ENCODE measurements at places on chromosomes 6 and 20.
A peak's percentile ranks its signal among the peaks of the same experiment; 100 is the strongest.

DNA sequence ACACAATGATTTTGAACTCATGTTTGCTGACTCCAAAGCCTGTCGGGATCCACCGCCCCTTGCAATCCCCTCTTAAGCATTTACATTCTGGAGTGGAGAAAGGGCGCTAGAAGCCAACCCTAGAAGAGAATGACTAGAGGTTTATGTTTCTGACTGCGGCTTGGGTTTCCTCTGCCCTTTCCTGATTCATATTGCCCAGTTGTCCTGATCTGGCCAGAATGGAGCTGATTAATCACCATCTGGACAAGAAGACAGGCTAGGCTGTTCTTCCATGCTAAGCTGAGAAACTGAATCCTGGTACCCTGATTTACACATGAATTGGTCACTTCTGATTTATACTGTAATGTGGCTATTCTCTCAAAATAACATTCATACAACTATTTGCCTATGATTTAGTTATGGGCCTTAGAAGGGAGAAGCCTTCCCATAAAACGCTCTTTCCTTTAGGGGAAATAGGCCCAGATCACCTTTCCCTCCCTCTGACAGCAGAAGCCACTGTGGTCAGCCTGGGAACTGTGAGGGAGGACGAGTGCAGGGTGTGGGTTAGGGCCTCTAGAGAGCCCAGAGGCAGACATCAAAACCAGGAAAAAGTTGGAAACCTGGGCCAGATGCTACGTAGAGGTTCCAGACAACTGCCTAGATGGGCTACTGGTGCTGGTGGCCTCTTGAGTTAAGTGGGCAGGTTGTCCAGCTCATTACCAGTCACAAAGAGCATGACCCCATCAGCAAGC lies 199.2 kb upstream of the PRDM1 start:
- no peak for DNase-seq

DNA sequence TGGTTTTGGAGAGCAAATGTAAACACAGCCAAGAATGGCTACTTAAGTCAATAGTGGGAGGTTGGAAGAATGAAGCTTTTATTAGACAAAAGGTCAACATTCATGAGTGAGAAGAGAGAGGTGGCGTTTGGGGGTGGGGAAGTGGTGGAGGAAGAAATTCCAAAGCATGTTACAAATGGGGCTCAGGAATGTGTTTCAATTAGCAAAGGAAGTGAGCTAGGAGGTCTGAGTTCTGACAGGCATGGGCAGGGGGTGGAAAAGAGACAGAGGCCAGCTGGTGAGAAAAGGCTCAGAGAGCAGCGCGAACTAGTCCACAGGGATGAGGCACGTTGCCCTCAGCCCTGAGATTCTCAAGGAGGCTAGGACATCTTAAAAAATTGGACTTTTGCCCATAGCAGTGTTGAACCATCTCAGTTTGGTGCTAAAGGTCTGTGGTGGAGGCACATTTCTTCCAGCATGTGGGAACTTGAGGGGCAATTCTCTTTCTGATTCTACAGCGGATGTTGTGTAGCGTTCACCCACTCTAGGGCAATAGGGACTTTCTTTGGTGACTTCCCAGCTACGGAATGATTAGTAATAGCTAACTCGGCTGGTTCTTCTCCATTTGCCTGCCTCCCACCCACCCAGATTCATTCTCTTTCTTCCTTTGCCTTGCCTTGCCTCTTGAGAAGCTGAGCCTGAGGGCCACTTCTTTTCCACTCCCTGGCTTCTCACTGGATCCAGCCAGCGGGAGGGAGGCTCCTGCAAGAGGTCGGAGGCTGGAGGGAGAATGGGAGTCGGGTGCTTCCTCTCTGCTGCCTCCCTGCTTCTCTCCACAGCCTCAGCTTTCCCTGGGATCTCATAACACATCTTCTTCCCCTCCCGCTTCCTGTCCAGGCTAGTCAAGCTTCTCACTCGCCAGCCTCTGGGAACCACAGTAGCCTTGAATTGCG lies 45.1 kb upstream of the NEDD9 start:
- no peak for DNase-seq

DNA sequence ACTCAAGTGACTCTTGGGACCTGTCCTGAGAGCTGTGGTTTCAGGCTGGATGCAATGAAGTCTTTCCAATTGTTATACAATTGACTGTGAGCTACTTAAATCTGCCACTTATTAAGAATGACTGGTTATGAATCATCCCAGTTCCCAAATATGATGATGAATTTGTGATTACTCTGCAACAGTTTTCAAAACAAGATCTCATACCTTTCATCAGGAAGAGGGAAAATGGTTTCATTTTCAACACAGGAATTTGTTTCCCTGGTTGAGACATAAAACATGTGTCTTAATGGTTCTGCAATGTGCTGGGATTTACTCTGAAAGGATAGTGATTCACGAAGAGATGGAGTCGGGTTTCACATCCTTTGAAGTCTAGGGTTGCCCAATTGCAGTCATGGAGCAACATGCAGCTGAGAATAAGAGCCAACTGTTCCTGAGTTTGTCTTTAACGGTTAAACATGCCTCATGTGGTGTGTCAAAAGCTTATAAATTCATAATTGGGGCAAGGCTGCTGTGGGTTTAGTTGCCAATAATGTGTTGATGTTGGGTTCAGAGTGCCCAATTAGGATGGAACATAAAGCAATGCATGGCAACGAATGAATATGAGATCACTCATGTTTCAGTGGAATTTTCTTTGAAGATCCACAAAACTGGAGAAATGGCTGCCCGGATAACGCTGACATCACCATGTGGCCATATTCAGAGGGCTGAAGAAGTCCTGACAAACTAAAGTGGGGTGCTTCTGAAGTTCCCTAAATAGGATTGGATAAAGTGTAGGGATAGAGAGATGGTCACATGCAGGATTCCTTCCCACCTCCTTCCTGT lies 41.0 kb downstream of the CYP24A1 start:
- no peak for DNase-seq

DNA sequence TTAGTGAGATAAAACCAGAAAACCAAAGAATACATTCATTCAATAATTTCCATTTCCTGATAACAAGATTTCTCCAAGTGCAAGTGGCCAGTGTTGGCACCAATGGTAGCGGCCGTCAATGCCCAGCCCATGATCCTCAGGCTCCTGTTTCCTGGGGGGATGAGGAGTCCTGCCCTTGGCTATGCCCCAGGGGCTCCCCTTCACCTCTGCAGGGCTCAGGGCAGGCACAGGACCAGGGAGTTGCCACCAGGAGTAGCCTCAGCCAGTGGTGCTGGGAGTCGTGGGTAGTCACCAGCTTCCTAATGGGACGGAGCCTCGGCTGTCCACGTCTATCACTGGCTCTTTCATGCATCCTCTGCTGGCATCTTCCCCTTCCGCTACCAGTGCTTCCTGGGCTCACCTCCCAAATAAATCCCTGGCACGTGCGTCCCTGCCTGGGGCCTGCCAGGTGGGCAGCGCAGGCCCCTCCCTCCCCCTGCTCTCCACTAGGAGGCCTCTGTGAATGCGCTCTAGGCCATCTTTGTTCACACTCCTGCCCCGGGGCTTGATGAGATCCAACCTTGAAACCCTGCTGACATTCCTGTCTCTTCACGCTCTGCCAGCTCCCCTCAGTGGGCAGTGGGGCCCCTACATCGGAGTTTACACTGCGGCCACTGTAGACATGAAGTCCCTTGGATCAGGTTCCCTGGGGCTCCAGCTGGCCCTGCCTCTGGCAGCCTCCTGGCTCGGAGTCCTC lies 215.7 kb downstream of the SYNDIG1 start:
- DNase-seq = no peak

- DNase-seq = no peak
These were observed 21.5 kb upstream of the HLA-C start for GRCh38 chr6:31293343-31293742.

DNA sequence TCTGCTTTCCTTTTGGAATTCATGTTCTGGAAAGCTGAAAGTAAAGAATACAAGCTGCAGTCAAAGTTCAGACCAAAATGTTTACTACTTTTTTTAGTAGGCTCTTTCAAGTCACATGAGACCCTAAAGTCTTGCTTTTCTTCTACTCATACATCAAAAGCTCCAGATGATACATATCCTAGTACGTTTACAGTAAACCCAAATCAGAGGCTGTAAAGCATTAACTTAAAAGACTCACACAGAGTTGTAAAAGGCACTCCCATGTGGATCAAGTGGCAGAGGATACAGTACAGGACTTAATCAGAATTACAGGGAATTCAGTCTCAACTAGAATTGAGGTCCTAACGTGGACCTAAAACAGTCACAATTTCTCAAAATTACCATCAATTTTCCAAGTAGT lies 40.7 kb downstream of the STK38 start:
- DNase-seq = no peak

DNA sequence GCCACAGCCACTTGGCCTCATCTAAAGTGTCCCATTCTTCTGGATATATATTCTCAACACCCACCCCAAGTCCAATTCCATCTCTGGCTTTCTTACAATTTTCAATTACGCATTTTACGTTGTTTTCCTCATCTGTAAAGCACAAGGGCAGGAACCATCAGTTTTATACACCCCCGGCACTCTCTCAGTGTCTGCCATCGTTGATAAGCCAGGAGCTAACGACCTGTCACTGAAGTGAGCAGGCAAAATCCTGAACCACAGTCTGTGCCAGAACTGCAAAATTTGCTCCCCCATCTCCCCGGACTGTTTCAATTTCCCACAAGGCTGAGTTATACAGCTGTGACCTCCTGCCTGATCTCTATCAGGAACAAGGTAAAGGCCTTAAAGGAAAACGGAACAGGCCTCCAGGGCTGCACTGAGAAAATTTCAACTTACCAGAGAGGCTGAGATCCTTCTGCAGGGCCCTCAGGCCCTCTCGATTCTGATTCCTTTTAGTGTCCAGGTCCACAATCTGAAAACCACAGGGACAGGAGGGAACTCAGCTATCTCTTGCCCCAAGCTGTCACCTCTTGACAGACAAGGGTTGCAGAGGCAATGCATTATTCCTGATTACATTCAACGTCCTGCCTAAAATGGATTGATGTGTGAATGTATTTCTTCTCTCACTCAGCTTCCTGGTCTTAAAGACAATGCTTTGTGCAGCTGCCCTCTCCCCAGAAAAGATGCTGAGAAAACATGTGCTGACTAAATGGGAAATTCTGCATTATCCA lies 1.8 kb downstream of the PDRG1 start:
- DNase-seq = no peak

DNA sequence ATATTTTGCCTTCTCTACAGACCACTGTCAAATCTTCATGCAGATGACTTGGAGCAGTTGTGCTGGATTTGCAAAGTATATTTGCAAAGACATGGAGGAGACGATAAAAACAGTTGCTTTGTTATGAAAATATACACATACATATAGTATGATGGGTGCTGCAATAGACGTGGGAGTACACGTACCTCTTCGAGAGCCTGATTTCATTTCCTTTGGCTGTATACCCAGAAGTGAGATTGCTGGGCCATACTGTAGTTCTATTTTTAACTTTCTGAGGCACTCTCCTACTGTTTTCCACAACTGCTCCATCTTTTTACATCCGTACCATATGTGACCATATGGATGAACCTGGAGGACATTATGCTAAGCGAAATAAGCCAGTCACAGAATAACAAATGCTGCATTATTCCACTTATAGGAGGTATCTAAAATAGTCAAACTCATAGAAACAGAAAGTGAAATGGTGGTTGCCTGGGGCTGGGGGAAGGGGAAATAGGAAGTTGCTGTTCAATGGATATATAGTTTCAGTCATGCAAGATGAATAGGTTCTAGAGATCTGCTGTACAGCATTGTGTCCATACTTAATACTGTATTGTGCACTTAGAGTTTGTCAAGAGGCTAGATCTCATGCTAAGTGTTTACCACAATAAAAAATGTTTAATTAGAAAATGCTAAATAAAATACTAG lies 223.8 kb downstream of the HAO1 start:
- DNase-seq = no peak

DNA sequence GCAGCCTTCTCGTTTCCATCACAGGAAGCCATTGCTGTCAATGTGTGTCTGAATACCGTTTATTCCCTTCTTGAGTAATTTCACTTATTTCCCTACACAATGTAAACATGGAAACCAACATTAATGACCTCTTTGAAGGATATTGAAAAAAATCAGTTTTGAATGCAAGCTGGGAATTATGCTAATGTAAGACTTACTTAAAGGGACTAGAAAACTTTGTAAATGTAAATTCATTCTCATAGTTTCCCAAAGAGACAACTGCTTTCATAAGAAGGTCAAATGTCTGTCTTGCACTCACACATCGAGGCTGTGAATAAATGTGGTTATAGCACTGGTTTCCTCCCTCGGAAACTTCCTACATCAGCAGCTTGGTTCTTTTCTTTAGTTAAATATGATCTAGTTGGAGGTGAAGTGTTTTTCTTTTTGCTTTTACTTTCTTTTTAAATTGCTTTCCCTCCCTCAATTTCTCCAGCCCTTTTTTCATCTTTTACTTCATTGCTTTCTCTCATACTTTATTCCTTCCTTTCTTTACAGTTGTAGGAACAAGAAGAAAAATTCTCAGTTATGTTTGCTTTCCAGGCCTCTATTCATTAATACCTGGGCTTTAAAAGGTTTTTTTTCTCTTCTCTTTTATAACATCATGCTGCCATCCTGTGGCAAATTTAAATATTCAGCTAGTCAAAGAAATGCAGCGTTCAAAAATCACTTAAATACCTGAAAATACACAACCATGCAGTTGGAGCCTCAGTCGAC lies 108.3 kb downstream of the TNFAIP3 start:
- DNase-seq = peak; percentile 30

DNA sequence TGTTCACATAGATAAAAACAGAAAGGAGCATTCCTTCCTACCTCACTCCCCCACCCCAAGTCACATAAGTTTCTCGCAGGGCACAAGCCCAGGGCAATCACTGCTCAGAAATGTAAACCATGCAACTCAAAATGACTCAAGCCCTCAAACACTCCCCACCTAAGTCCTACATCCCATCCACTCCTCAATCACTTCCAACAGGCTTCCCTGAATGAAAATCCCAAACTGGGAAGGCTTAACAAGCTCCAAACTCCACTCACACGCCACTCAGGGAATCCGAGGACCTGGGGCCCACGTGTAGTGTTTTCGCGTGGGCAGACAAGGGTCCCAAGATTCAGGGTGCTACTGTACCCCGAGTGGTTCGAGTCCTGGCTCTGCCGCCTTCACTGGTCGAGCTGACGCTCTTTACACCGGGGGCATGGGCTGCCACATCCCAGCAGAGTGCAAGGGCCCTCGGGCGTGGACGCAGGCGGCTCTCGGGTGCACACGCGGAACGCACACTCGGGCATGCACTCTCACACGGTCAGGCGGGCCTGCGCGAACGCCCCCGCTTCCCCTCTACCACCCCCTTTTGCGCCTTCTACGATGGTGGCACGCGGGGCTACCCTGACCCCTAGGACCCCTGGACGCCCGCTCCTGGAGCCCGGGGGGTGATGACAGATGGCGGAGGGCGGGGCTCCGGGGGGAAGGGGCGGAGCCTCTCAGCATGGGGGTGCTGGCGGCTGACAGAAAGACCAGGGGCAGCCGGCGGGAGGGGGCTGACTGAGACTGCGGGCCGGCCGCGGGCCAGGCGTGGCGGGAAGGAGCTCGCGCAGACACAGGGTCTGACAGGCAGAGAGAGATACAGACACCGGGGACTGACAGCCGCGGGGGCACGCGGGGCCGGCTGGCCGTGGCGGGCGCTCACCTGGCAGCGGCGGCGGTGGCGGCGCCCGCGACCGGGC lies 657 bp downstream of the ZHX3 start:
- peak; percentile 75 for DNase-seq

DNA sequence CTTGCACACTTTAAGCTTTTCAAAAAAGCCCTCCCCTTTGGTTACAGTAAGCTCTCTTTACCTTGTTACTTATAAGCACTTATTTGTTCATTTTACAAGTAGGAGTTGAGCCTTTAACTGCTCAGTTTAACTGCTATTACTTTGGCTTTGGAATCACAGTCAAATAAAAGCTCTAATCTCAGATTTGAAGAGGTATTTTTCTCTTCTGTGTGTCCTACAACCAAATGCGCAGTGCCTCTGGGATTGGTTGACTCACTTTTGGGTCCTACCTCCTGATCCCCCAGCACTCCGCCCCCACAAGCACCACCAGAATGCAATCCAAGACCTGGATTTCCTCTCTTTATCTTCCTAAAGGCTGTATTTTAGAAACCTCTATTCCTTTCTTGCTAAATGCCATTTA lies 2.5 kb downstream of the NCOA7 start:
- DNase-seq = no peak
